ENCODE measurements at places on chromosomes 16 and 17. TPM values are rescaled to one million over a fixed set of nuclear protein-coding genes. Genes with fewer than 3 reads are reported as not detected.

The RPL23 gene
- total RNA-seq = 3,162 TPM

The NETO2 gene
- 28.7 TPM for total RNA-seq

The KRTAP4-4 gene
- total RNA-seq = not detected

The KRTAP3-1 gene
- not detected for total RNA-seq

The GID4 gene
- total RNA-seq = 6.3 TPM

The TP53TG3F gene
- total RNA-seq = not detected

The TEX19 gene
- total RNA-seq = 0.98 TPM
